ENCODE measurements at places on chromosomes 2 and 18.
A peak's percentile ranks its signal among the peaks of the same experiment; 100 is the strongest.

- DNase-seq, result no peak
These were observed 150.9 kb downstream of the SP3 start for GRCh38 chr2:173814306-173814705.

DNA sequence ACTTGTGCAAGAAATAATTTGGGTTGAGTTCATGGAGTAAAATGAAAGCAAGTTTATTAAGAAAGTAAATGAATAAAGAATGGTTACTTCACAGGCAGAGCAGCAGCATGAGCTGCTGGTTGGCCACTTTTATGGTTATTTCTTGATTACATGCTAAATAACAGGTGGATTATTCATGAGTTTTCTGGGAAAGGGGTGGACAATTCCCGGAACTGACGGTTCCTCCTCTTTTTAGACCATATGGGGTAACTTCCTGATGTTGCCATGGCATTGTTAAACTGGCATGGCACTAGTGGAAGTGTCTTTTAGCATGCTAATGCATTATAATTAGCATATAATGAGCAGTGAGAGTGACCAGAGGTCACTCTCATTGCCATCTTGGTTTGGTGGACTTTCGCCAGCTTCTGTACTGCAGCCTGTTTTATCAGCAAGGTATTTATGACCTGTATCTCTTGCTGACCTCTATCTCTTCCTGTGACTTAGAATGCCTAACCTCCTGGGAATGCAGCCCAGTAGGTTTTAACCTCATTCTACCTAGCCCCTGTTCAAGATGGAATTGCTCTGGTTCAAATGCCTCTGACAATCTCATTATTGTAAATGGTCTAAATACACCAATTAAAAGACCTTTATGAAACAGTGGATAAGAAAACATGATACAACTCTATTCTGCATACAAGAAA, 114.1 kb upstream of the FIGN start:
- DNase-seq, result no peak

DNA sequence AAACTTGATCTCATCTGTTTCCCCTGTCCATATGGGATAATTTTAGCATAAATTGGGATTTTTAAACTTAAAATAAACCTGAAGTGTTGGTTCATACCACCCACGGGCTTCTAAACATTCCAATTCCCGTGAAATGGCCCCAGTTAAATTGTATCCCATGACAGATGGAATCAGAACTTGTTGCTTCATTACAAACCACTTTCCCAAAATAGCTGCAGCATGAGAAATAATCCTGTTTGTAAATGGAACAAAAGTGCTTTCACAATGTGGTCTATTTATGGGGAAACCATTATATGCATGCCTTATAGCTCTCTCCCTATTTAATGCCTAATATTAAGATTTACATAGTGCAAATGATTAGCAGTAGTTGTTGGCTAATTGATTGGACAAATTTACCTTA, 15.9 kb downstream of the SCG2 start:
- DNase-seq, result no peak

- DNase-seq, result peak; percentile 89
These were observed 10.6 kb upstream of the WIPF1 start for GRCh38 chr2:174607989-174608865.

DNA sequence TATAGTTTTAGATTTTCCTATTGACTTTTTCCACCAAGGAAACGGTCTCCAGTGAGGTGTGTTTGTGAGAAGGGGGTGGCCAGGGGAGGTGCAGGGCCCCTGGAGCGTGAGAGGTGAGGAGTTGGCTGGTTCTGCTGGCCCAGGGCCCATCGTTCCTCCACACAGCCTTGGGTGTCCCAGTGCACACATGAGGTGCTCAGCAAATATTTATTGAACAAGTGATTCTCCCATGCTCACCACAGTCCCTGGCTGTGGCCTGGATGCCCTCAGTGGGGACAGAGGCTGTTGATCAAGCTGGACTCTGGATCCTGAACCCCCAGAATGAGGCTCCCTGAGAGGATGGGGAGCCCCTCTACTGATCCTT, 5.0 kb downstream of the HAAO start:
- DNase-seq, result no peak

DNA sequence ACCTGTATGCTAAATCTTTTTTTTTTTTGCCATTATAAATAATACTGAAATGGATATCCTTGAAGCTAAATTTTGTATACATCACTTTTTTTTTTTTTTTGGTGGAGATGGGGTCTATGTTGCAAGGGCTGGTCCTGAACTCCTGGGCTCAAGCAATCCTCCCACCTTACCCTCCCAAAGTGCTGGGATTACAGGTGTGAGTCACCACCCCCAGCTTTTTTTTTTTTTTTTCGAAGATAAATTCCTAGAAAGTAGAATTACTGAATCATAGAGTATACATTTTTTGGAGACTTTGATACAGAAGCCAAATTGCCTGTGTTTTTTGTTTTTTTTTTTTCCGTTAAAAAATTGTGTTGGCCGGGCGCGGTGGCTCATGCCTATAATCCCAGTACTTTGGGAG, 51.0 kb upstream of the MCFD2 start:
- no peak for DNase-seq

- no peak for DNase-seq
These were observed 132.3 kb upstream of the TFPI start for GRCh38 chr2:187686416-187687024.

- no peak for DNase-seq
These were observed 129.4 kb downstream of the DTNB start for GRCh38 chr2:25543939-25544338.

DNA sequence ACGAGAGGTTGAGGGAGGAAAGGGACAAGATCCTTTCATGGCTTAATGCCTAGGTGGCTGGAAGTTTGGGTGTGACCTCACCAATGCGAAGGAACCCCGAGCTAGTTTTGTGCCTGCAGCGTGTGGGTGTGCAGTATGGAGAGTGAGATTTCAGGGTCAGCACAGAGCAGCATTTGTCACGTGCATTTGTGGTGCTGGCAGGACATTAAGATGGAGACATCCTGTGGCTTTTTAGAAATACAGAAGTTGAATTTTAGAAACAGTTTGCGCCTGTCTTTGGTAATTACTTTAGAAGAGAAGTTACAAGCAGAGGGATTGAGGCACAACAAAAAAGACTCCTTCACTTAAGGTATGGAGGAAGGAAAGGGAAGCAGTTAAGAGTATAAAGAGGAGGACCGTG, 258.2 kb upstream of the THUMPD2 start:
- no peak for DNase-seq

DNA sequence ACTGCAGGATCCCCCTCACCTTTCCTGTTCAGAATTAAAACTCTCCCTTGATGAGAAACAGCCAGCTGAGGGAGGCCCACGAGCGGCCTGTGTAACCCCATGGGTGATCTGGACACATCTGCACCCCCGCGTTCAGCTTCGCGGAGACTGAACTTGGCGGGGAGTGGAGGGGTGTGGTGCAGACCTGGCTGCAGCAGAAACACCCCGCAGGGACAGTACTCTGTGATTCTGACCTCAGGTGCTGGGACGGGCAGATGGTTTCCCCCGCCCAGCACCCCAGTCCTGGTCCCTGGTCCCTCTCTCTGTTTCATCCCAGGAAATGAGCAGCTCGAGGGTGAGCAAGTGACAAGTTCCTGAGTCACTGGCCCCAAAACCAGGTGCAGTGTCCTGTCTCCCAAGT, 41.2 kb downstream of the GBX2 start:
- DNase-seq, result no peak

GRCh38 chr2:79936715-79937114, 367.8 kb downstream of the LRRTM1 start:
- no peak for DNase-seq

- DNase-seq, result no peak
These were observed 1186.3 kb upstream of the CELF4 start for GRCh38 chr18:38751898-38752297.

- no peak for DNase-seq
These were observed 59.3 kb downstream of the LRRFIP1 start for GRCh38 chr2:237686659-237687136.

Measured in GM12878 (cell line).